HS-5 (cell line): ENCODE measurements at places on chromosomes 5 and 9.

- DNase-seq, result peak; percentile 95
These were observed 278.0 kb downstream of the ADAMTS6 start for GRCh38 chr5:65203746-65204145.

DNA sequence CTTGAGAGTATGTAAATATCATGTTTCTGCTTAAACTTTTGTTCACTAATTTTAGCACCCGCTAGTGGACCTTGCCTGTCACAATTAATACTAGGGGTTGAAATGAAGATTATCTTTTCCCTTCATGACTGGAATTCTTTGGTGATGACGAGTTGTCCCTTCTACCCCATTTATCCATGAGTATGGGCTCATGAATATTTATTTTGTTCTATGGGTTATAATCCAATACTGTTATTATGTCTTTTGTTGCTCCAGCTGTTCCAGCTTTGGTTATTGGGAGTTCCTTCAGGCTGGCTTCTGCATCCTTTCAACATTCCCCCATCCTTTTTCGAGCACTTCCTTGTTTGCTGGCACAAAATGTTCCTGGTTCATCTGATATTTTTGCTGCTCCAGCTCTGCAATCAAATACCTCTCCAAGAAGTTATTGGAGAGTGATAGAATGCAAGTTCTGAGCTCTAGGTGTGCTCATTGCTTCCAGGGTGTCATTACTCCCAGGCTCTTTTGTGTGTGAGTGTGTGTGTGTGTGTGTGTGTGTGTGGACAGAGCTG lies 19.7 kb upstream of the ARHGEF28 start:
- no peak for DNase-seq

DNA sequence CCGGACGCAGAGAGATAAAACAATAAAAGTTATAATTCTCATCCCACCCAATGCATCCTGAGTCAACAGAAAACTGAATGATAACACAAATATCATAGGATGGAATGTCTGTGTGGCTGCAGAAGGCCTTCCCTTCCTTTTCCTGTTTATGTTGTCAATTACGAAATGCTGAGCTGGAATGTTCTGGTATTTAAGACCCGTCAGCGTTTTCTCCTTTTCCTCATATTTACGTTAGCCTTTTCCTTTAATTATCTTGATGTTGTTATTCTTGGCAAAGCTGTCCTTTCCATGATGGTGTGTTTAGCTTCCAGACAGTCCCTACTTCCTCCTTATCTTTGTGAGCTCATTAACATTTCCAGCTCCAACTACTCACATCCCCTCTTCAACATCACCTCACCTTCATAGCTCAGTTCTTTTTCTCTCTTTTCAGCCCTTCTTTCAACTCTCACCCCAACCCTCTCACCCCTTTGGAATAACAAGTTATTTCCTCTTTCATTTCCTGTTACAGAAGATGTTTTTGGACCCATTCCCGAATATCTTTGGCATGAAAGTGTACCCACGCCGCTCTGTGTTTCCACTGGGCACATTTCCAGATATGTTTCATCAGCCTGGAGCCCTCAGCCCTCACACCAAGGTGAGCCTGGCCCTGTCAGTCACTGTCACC lies 221.6 kb downstream of the NR2F1-AS1 start:
- DNase-seq, result peak; percentile 35

- no peak for DNase-seq
These were observed 91.7 kb downstream of the HRH2 start for GRCh38 chr5:175749591-175749990.

DNA sequence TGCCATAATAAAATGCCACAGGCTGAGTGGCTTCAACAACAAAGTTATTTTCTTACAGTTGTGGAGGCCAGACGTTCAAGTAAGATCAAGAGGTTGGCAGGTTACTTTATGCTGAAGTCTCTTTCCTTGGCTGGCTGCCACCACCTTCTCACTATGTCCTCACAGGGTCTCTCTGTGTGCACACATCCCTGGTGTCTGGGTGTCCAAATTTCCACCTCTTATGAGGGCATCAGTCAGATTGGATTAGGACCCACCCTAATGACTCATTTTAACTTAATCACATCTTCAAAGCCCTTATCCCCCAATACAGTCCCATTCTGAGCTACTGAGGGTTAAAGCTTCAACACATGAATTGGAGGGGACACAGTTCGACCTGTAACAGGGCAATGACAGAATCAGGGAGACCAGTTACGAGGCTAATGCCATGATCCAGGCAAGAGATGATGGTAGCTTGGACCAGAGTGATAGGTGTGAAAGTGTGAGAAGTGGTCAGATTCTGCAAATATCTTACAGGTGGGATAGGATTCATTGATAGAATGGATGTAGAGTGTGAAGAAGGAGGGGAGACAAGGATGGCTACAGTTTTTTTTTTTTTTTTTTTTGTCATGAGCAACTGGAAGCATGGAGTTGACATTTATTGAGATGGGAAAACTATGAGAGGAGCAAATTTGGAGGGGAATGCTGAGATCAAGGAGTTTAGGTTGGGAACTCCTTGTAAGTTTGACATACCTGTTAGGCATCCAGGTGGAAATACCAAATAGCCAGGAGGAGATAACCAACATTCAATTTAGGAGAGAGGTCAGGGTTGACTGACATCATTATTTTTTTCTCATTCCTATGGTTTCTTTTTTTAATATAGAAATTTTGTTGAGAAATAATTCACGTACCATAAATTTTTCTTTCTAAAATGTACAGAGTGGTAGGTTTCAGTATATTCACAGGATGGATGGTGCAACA lies 39.6 kb upstream of the FGF1 start:
- DNase-seq, result no peak
